Central memory CD4-positive, alpha-beta T cell (primary cell): ENCODE measurements at places on chromosomes 3 and 15.

GRCh38 chr3:188890572-188891270 is 281.1 kb upstream of the TPRG1 start:
- DNase-seq, result no peak

GRCh38 chr15:66029650-66030049 is 160.4 kb downstream of the RAB11A start:
- DNase-seq, result no peak

DNA sequence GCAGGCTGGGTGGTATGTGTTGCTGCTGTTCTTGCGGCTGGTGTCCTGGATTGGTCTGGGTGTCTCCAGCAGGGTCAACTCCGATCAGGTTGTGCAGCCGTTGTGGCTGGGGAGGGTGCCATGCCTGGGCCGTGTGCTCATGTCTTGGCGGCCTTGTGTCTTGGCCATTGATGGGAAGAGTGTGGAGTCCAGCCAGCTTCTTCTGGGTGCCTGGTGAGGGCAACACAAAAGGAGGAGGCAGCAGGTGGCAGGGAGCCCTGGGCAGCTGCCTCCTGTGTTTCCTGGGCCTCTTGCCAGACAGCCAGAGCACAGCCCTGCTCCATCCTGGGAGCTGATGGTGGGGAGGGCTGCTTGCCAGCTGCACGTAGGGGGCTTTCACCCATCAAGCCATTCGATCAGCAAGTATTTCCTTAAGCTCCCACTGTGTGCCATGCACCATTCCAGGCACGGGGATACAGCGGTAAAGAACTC is 4.3 kb downstream of the CHAC1 start:
- DNase-seq, result no peak

DNA sequence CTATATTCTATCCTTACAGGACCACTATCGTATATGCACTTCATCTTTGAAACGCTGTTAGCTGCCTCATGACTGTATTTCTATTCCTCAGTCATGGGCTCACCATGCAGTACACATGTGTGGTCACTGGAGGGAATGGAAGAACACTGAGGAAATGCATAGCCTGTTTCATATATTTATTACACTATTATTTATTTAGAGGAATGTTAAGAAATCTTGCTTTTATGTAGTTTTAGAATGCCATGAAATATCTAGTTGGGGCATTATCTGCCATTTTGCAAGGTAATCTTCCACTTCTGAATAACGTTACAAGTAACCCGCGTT is 155.7 kb downstream of the IGF1R start:
- DNase-seq, result no peak

DNA sequence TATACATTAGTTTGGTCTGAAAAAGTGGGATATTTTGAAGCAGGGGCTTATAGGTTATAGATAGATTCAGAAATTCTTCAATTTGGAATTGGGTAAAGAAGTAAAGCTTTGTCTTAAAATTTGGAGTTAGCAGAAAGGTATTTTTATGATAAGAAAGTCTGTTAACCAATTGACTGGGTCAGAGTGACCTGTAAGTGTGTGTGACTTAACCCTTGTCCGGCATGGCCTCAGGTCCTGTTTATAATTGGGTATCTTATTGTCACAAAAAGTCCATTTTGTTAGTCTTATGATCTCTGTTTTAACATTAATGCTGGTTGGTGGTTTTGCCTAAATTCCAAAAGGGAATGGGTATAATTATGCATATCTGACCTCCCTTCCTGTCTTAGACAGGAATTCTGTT is 444.2 kb upstream of the NAALADL2 start:
- no peak for DNase-seq

- DNase-seq, result no peak
Measured at GRCh38 chr15:93861413-93861812, 369.9 kb upstream of the MCTP2 start.
